ENCODE measurements at places on chromosomes 7 and 10. TPM values are rescaled to one million over a fixed set of nuclear protein-coding genes. Genes with fewer than 3 reads are reported as not detected.

- H3K27me3 ChIP-seq: no peaks in the 10 kb centered on the region
- DNase-seq: no peak
- H3K27ac ChIP-seq: peak overlapping the region; percentile 59
- no peak overlapping the region for H3K4me3 ChIP-seq
- H3K36me3 ChIP-seq: no peaks in the 10 kb centered on the region
- H3K4me1 ChIP-seq: peaks cover 7% of the 10 kb centered on the region
Measured at GRCh38 chr7:130930681-130931080, 196.7 kb upstream of the KLF14 start.

CARD11 gene
- 2.4 TPM for total RNA-seq

GRCh38 chr7:13155188-13155587 lies 467.8 kb downstream of the ARL4A start:
- H3K27ac ChIP-seq: no peak overlapping the region
- no peaks in the 10 kb centered on the region for H3K27me3 ChIP-seq
- H3K36me3 ChIP-seq: no peaks in the 10 kb centered on the region
- H3K4me1 ChIP-seq: no peaks in the 10 kb centered on the region

CFAP69 gene
- total RNA-seq: 50.6 TPM

DNA sequence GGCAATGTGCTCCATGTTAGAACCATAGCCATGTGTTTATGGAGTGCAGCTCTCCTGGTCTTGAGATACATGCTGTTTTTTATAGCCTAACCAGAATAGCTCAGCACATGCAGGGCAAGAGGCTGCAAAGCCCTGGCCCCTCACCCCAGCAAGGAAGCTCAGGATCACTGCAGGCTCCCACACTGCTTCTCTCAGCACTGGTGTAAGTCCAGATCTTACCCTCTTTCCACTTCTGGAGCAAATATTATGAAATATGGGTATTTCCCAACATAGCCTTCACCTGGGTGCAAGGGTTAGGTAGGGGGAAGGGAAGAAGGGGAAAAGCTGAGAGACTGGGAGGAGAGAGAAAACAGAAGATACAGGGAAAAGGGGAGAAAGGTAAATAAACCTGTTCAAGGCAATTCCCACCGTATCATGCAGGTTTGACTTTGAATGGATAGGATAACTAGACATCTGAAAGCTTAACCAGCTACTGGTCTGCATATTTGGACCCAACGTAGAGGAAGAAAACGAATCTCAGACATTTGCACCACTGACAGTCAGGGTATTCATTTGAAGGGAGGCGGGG lies 19.7 kb downstream of the SKIDA1 start:
- H3K36me3 ChIP-seq: no peaks in the 10 kb centered on the region
- no peak for DNase-seq
- no peak overlapping the region for H3K27ac ChIP-seq
- H3K4me3 ChIP-seq: no peak overlapping the region
- no peaks in the 10 kb centered on the region for H3K27me3 ChIP-seq

EN2 gene
- 0.45 TPM for total RNA-seq

- peaks cover 4% of the 10 kb centered on the region for H3K4me1 ChIP-seq
- no peak for DNase-seq
Measured at GRCh38 chr10:50552771-50553535, 70.8 kb downstream of the SGMS1 start.

CEP55 gene
- 0.14 TPM for total RNA-seq

SLC29A4 gene
- total RNA-seq: 13.5 TPM

DNA sequence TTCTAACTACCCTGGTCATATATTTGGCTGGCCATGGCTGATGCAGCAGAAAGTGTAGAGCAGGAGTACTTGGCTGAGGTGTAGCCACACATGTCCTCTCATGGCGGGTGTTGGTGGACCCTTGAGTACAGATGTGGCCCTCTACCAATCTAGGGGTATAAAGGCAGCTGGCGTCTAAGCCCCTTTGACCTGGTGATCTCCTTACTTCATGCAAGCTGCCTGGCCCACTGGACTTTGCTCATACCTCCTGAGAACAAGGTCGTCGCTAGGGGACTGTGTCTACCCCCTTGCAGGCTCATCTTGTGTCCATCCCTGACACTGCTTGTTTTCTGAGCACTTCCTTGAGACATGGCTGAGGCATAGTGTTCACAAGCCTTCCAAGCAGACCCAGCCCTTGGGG lies 287.8 kb downstream of the RPS24 start:
- H3K4me3 ChIP-seq: no peak overlapping the region
- no peaks in the 10 kb centered on the region for H3K4me1 ChIP-seq
- H3K27ac ChIP-seq: no peak overlapping the region
- peak; percentile 1 for DNase-seq

- no peak for DNase-seq
- H3K4me1 ChIP-seq: no peaks in the 10 kb centered on the region
- H3K27ac ChIP-seq: no peak overlapping the region
- H3K27me3 ChIP-seq: no peaks in the 10 kb centered on the region
- H3K36me3 ChIP-seq: no peaks in the 10 kb centered on the region
- H3K4me3 ChIP-seq: no peak overlapping the region
Measured at GRCh38 chr10:49577182-49577925, 32.8 kb upstream of the SLC18A3 start.

AGMO gene
- 0.27 TPM for total RNA-seq

DNA sequence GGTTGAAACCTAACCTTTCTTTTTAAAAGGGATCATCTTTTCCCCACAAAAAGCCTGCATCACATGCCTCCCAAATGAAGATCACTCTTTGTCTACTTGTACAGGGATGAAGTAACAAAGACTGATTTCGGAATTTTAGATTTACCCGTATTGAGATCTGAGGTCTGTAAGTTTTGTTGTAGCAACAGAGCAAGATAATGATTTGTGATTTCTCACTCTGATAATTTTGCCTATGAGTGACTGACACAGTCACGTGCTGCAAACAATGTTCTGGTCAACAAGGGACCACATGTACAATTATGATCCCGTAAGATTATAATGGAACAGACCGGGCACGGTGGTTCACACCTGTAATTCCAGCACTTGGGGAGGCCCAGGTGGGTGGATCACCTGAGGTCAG lies 31.3 kb downstream of the ARL5B start:
- no peak overlapping the region for H3K4me3 ChIP-seq
- H3K27ac ChIP-seq: no peak overlapping the region
- no peaks in the 10 kb centered on the region for H3K4me1 ChIP-seq
- DNase-seq: no peak
- H3K27me3 ChIP-seq: no peaks in the 10 kb centered on the region

- H3K4me1 ChIP-seq: no peaks in the 10 kb centered on the region
- no peak overlapping the region for H3K27ac ChIP-seq
- H3K36me3 ChIP-seq: no peaks in the 10 kb centered on the region
- no peak for DNase-seq
Measured at GRCh38 chr7:80654887-80655340, 16.5 kb downstream of the CD36 start.

DNA sequence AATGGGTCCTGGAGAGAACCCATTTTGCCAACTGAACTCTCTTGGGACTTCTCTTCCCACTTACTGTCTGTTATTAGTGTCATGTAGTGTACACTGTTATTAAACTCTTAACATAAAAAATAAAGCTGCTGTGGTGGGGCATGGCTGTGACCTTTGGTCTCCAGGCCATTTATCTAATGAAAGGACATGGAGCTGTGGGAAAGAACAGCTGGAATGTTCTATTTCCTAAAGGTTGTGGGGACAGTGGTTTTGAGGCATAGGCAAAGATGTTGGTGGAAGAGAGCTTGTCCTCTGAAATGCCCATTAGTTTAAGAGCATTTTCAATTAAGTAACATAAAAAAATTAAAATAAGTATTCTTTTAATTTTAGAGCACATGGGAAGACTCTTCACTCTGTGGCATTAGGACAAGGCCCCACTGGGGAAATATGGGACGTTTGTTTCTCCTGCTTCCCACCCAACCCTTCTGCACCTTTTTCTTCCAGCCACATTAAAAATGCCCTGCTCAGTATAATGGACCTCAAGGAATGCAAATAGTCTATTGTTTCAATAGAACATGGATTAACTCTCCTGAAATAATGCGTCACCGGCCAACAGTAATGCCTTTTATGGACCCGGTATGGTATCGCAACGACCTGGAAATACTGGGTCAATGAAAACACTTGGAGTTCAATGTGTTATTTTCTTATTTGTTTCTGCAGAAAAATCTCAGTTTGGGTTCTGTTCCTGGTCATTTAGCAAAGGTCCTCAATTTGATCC lies 149.6 kb downstream of the BUB3 start:
- DNase-seq: no peak
- no peaks in the 10 kb centered on the region for H3K36me3 ChIP-seq
- peaks cover 2% of the 10 kb centered on the region for H3K27me3 ChIP-seq
- H3K4me1 ChIP-seq: no peaks in the 10 kb centered on the region
- no peak overlapping the region for H3K27ac ChIP-seq

GRCh38 chr7:148114804-148115203 lies 475.8 kb upstream of the C7orf33 start:
- H3K4me3 ChIP-seq: no peak overlapping the region
- H3K27ac ChIP-seq: no peak overlapping the region
- H3K36me3 ChIP-seq: no peaks in the 10 kb centered on the region
- DNase-seq: no peak
- no peaks in the 10 kb centered on the region for H3K27me3 ChIP-seq

FAM241B gene
- total RNA-seq: 13.4 TPM

WNT2 gene
- 1.1 TPM for total RNA-seq

RNLS gene
- 21.7 TPM for total RNA-seq

GSTK1 gene
- total RNA-seq: 134 TPM

CLCN1 gene
- 0.23 TPM for total RNA-seq

NPFFR1 gene
- 1.1 TPM for total RNA-seq

- no peaks in the 10 kb centered on the region for H3K36me3 ChIP-seq
- no peaks in the 10 kb centered on the region for H3K4me1 ChIP-seq
- H3K4me3 ChIP-seq: no peak overlapping the region
- no peak for DNase-seq
- no peaks in the 10 kb centered on the region for H3K27me3 ChIP-seq
Measured at GRCh38 chr10:6769704-6770417, 189.8 kb upstream of the PRKCQ start.

DNA sequence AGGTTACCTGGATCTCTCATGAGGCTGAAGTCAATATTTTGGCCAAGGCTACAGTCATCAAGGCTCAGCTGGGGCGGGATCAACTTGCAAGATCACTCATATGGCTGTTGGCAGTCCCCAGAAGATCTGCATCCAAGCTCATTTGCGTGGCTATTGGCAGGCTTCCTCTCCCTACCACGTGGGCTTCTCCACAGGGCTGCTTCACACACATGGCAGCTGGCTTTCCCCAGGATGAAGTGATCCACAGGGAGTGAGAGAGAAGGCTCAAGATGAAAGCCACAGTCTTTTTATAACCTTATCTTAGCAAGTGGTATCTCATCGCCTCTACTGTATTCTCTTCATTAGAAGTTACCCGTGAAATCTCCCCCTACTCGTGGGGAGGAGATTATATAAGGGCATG lies 167.4 kb downstream of the TMEM26 start:
- no peaks in the 10 kb centered on the region for H3K36me3 ChIP-seq
- H3K4me1 ChIP-seq: no peaks in the 10 kb centered on the region
- H3K4me3 ChIP-seq: no peak overlapping the region
- no peak for DNase-seq
- no peaks in the 10 kb centered on the region for H3K27me3 ChIP-seq

DNA sequence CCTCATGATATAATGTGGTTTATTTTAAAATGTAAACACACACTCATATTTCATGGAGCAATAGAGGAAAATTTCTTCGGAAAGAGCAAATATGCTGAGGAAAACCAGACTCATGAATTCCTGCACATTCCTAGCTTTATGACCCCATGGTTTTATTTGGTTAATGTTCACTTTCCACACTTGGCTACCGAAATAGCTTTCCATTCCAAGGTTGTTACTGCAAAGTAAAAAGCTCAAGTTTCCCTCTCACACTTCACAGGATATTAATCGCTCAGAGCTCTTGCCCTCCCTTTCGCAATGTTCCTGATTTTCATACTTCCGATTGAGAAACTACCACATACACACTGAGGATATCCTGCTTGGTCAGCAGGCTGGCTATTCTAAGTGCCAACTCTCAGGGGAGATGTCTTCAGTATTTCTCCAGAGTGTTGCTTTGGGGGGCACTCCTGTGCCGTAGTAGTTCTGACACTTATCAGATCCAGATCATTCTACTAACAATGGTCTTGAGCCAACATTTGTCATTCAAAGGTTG lies 77.5 kb upstream of the STEAP1B start:
- no peak overlapping the region for H3K4me3 ChIP-seq
- no peaks in the 10 kb centered on the region for H3K4me1 ChIP-seq
- no peaks in the 10 kb centered on the region for H3K36me3 ChIP-seq
- DNase-seq: peak; percentile 24
- H3K27me3 ChIP-seq: no peaks in the 10 kb centered on the region
- H3K27ac ChIP-seq: no peak overlapping the region

TYW1B gene
- total RNA-seq: 8.4 TPM

DNA sequence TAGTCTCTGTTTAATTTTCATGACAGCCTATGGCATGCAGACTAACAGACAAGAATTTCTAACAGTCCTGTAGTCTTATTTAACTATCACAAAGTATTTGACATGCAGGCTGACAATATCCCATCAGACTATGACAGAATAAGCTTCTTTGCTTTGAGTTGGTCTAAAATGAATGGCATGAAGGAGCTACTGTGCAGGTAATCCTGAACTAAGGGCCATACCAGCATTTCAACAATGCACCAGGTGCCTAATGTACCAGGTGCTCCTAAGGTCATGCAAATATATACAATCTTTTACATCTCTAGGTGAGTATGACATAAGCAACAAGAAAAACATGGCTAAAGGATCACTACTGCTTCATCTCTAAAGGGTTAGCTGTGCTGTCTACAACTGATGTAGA lies 13.6 kb upstream of the MSS51 start:
- H3K4me3 ChIP-seq: no peak overlapping the region
- H3K4me1 ChIP-seq: no peaks in the 10 kb centered on the region
- no peak overlapping the region for H3K27ac ChIP-seq
- H3K36me3 ChIP-seq: no peaks in the 10 kb centered on the region
- no peaks in the 10 kb centered on the region for H3K27me3 ChIP-seq

GRCh38 chr10:121518333-121518732 lies 79.9 kb downstream of the FGFR2 start:
- no peak overlapping the region for H3K27ac ChIP-seq
- no peak overlapping the region for H3K4me3 ChIP-seq
- no peak for DNase-seq
- H3K27me3 ChIP-seq: no peaks in the 10 kb centered on the region

- H3K4me1 ChIP-seq: no peaks in the 10 kb centered on the region
- H3K36me3 ChIP-seq: peaks cover 7% of the 10 kb centered on the region
- no peak for DNase-seq
- no peak overlapping the region for H3K27ac ChIP-seq
- H3K27me3 ChIP-seq: no peaks in the 10 kb centered on the region
- no peak overlapping the region for H3K4me3 ChIP-seq
Measured at GRCh38 chr10:132748545-132749370, 37.2 kb downstream of the NKX6-2 start.

FRMD4A gene
- 38.0 TPM for total RNA-seq

DNA sequence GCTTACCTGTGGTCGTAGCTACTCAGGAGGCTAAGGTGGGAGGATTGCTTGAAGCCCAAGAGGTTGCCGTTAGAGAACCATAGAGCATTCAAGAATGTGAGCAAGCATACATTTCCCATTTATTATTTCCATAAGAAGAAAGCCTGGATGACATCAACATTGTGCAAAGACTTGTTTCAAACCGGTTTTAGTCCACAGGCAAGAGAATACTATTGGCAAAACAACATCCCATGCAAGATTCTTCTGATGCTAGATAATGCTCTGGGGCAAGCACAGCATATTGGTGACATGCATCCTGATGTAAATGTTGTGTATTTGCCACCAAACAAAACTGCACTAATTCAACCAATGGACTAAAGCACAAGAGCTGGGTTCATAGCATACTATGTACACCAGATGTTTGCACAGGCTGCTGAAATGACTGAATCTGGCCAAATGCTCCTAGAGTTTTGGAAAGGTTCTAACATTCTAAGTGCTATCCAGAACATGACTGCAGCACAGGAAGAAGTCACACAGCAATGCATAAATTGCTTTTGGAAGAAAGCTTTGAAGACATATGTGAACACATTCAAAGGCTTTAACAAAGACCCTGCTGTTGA lies 42.6 kb downstream of the OTUD1 start:
- H3K4me1 ChIP-seq: no peaks in the 10 kb centered on the region
- no peaks in the 10 kb centered on the region for H3K36me3 ChIP-seq
- H3K4me3 ChIP-seq: no peak overlapping the region

All from prostate gland (tissue), 2 donors.